ENCODE measurements at places on chromosomes 5 and 9.

GRCh38 chr9:133785753-133786370 lies 47.7 kb upstream of the SARDH start:
- no peak for DNase-seq

- DNase-seq = no peak
Observed at GRCh38 chr9:124795881-124796431, 19.0 kb downstream of the OLFML2A start.

- DNase-seq = no peak
Observed at GRCh38 chr9:6897898-6898302, 140.1 kb downstream of the KDM4C start.

- DNase-seq = no peak
Observed at GRCh38 chr9:101333926-101334702, 50.7 kb downstream of the BAAT start.

- no peak for DNase-seq
Observed at GRCh38 chr5:75363111-75363510, 26.1 kb downstream of the HMGCR start.

GRCh38 chr9:70556771-70557170 lies 142.3 kb upstream of the KLF9 start:
- DNase-seq = no peak

GRCh38 chr9:134455934-134456755 lies 129.9 kb downstream of the RXRA start:
- peak; percentile 98 for DNase-seq

DNA sequence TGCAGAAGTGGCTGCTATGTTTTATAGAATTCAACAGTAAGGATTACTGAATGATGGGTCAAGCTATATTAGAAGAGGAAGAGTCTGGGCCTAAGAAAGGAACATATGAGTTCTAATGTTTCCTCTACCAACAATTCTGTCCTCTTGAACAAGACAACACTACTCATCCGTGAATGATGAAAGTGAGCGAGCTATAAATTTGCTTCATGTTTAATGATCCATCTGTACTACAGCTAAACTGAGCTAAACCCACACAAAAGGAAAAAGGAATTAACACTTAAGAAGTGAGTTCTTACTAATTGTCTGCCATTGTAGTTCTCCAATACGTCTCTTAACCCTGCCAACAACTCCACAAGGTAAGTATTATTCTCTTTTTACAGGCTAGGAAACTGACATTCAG lies 204.4 kb downstream of the GLIS3 start:
- DNase-seq = no peak

DNA sequence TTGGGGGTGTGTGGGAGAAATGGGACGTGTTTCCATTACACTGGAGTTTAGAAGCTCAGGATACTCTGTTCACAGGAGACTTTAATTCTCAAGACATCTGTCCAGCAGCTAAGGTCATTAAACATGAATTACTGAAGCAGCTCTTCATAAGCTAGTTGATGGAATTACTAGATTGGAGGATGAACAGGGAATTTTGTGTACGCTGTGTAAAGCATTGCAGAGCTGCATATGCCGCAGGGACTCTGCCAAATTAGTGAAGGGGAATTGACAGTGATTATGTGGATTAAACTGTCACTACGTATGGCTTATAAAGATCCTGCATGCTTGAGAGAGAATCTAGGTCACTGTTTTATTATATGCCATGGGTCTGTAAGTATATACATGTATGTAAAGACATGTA lies 177.5 kb upstream of the TBC1D2 start:
- no peak for DNase-seq

- DNase-seq = no peak
Observed at GRCh38 chr5:146765089-146765832, 113.3 kb downstream of the PPP2R2B start.

DNA sequence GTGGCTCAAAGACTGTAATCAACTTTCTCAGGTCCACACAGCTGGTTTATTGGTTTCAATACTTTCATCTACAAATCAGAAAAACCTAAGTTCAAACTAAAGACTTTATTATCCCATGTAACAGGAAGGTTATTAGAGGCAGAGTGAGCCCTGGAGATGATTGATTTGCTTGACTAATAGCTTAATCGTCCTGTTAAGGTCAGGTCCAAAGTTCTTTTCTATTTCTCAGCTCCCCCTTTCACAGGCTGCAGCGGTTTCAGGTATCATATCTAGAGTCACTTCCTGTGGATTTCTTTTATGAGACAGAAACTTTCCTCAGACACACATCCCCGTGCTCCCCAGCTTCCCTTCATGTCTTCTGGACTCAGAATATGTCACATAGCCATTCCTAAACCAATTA lies 166.4 kb downstream of the PRELID2 start:
- no peak for DNase-seq

GRCh38 chr5:168424594-168425323 lies 61.5 kb upstream of the RARS1 start:
- DNase-seq = no peak

DNA sequence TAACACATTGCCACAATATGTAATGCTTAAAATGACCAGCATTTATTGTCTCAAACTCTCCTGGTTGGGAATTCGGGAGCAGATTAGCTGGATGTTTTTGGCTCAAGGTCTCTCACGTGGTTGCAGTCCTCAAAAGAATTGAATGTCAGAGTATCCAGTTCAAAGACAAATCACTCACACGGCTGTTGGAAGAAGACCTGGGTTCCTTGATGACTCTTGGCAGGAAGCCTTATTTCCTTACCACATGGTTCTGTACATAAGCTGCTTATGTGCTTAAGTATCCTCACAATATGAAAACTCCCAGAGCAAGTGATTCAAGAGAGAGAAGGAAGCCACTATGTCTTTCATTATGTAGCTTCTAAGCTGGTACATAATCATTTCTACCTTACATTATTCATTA lies 230.3 kb upstream of the PTPRD start:
- no peak for DNase-seq

DNA sequence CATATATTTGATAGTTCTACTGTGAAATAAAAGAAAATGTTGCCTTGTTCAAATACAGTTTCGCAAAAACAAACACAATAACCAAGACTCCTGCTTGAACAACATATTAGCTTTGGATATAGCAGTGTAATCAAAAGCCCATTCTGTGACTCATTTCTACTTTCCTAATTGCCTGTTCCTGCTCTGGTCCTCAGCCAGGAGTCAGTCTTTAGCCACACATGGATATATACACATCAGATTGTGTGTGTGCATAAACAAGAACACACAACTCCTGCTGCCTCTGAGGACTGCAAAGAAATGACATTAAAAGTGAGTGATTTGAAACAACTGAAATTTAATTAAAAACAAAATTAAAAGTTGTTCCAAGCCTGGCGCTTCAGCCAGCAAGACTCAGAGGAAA lies 334.8 kb downstream of the TRIM32 start:
- DNase-seq = no peak

DNA sequence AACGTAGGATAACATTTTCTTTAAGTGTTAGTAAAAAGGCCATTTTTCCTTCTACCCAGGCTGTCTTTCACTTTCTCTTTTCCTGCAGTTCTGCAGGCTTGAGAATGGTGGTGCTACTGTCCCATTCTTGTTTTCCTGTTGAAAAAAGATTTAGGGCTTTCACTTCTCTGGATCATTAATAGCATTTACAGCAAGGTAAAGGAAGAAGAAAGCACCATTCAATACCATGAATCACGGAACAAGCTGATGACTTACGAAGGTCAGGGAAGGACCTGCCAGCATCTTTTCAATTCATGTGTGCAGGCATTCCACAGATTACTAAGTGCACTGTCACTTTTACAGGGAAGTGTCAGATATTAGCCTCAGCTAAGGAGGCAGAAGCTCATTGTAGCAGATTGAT lies 292.8 kb downstream of the YTHDC2 start:
- no peak for DNase-seq

DNA sequence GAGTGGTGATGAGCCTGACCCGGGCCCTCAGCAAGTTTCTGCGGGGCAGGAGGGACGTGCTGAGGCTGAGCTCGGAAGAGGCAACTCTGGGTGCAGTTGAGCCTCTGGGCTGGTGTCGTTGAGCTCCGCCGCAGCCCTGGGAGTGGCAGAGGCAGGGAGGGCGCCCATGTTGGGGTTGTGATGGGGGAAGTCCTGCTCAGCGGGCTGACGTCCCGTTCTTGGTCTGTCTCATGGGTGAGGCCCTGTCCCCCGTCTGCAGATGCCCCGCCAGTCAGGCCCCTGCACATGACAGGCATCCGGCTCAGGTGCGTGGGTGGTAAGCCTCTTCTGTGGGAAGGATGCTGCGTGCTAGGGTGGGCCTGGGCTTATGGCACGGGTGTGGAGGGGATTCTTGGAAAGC lies 64.3 kb downstream of the RXRA start:
- no peak for DNase-seq

DNA sequence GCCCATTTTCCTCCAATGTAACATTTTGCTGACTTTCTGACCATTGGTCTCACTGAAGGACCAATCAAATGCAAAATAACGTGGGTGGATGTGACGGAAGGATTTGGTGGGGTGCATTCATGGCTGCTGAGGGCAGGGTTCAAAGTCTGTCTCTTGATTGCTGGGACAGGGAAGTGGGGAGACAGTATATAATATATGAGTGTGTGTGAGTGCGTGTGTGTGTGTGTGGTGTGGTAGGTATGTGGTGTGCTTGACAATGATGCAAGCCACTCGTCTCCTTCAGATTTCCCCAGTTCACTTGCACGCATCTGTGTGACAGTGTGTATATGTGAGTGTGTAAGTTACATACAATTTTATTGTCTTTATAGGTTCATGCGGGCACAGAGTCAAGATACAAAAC lies 477.3 kb downstream of the DIRAS2 start:
- DNase-seq = no peak

DNA sequence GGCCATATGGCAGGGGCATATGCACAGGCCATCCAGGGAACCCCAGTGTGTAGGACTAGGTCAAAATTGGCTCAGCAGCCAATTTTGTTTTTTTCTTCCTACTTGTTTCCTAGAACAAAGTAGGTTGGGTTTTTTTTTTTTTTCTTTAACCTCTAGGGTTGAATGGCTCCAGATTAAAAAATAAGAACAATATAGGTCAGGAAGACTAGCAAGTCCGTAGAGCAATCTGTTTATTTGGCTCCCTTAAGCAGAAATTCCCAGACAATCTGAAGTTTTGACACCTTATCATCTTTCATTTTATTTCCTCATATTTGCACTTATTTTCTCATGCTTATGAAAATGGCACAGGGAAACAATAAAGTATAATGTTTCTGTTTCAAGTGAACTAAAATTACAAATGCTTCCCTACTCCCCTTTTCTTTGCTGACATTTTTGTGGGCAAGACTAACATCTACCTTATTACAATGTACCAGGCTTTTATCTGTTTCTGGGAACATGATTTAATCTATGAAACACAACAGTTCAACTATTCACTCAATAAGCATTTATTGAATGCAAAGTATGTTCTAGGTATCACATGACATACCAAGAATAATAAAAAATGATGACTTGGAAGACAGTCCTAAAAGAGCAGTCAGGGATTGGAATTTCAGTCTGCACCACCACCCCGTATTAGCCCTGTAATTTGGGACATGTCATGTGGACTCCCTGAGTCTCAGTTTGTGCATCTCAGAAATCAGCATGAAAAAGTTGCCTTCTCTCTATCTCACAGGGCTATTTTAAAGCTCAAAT lies 30.5 kb downstream of the TLR4 start:
- DNase-seq = no peak

DNA sequence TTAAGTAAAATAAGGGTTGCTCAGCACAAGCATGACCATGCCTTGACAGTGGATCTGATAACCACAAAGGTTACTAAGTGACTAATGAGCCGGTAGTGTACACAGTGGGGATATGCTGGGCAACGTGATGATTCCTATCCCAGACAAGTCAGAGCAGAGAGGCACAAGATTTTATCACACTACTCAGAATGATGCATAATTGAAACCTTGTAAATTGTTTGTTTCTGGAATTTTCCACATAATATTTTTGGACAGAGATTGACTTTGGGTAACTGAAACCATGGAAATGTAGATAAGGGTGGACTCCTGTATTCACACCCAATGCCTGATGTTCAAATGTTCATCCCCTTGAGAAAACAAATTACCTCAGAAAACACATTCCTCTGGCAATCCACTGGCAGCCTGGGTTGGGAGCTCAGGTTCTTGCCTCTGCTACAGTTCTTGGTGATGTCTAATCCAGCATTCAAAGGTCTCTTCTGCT lies 16.2 kb upstream of the ERAP1 start:
- peak; percentile 71 for DNase-seq

Data from islet precursor cell (in vitro differentiated cells).